ENCODE measurements at places on chromosomes 7 and 10.

DNA sequence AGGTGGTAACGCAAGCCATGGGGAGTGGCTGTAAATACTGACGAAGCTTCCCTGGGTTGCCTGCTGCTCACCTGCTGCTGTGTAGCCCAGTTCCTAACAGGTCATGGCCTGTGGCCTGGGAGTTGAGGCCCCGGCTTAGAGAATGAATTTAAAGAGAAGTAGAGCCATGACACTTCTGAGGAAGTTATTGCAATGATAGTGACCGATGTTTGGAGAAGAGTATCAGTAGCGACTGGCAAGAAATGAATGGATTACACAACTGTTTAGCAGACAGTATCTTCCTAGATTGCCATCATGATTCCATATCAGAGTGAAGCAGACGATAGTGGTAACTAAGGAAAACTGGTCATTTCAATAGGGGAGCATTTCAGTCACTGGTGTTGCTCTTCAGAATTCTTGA lies 249.6 kb downstream of the PLXDC2 start:
- no peak for DNase-seq

- peak; percentile 20 for DNase-seq
These were observed 1.6 kb downstream of the SFMBT2 start for GRCh38 chr10:7409045-7409731.

DNA sequence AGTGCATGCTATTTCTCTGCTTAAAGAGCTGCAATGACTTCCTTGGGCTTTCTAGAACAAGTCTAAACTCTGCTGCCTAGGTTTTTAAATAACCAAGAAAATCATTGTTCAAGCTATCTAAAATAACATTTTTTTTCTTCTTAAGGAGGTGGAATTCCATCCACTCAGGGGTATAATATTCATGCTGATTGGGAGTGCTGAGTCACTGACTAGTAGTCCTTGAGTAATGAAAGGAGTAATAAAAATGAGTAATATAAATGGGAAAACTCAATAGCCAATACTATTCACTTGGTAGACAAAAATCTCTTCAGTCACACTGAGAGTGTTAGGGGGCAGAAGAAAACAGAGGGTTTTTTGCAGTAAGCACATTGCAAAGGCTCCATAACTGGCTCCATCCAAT lies 72.0 kb downstream of the GFRA1 start:
- no peak for DNase-seq

- no peak for DNase-seq
These were observed 26.5 kb upstream of the CC2D2B start for GRCh38 chr10:95881316-95881715.

DNA sequence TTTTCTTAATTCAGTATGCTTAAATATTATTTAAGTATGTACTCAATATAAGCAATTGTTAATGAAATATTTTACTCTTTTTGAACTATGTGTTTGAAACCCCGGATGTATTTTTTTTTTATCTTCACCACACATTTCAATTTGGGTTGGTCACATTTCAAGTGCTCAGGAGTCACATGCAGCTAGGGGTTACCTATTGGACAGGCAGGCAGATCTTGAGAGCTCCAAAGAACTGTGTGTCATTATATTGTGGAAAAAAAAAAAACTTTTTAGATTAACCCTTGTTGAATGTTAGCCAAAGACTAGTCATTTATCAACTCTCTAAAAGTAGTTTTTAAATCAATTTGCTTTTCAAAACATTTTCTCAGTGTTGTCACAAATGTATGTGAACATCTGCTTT lies 37.2 kb downstream of the IKZF1 start:
- DNase-seq: no peak

GRCh38 chr7:120441850-120442249 lies 168.9 kb downstream of the KCND2 start:
- DNase-seq: no peak

DNA sequence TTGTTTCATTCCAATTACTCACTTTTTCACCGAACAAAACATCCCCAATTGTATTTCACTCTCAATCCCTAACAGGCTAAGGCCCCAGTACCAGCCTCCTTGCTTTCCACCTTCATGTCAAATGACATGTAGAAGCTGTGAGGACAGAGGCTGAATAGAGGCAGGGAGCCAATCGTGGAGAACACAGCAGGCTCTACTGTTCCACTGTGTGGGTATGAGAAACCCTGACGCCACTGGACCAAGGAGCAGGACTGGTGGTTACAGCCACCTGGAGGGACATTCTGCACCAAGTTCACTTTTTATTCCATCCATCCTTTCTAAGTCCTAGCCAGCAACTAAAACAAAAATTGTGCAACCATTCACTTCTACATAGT lies 502.8 kb downstream of the SORCS1 start:
- DNase-seq: no peak

- DNase-seq: no peak
These were observed 71.6 kb downstream of the TLL2 start for GRCh38 chr10:96441987-96442643.

DNA sequence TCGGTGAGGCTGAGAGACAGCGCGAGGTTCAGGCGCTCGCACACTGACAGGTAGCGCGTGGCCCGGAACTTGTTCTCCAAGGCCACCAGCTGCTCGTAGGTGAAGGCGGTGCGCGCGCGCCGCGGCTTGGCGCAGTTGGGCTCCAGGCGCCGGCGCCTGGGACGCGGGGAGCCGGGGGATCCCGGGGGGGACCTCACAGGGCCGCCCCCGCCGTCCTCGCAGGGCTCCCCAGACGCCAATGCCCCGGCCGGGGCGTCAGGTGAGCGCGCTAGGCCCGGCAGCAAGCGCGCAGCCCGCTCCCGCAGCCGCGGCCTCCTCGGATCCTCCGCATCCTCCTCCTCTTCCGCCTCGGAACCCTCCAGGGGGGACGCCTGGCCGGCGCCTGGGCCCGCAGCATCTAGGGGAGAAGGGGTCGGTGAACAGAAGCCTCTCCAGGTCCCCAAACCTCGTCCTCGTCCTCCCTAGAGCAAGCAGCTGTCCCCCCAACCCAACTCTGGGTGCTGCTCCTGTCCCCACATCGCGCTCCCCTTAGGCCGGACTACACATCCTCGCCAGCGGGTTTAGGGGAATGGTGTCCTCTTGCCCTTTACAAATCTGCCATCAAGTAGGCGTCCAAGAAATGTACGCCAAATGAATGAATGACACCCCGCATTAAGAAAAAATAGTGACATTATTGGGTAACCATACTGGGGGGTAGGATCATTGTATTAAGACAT lies 1.9 kb downstream of the NKX1-2 start:
- peak; percentile 24 for DNase-seq

- DNase-seq: peak; percentile 24
These were observed 2.2 kb upstream of the HIP1 start for GRCh38 chr7:75740846-75741497.

DNA sequence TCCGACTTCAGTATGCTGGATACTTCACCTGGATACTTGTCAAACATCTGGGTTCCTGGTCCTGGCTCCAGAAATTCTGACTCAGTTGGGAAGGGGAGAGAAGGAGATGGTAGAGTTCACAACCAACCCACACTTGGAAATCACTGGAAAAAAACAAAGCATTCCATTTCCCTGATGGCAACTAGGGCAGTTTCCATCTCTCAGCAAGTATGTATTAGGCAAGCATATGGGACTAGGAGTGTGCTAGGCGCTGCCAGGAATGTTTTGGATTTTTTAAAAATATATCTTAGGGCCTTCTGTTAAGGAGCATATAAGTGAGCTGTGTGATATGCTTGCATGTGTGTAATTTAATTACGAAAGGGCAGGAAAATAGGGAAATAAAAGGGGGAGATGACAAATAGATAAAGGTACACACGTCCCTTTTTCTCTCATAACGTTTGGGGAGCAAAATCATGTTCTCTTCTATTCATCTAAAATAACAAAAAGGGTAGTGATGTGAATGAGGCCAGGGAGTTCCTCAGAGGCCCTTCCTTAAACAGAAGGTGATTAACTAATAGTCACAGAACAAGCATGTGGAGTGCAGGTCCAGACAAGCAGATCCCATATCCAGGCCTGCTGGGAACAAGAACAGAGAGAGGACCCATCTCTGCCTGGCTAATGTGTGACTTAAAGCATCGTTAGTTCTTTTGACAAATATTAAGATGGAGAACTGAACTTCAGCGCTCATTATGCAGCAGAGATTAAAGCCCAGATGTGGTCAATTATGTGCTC lies 64.5 kb upstream of the NFE2L3 start:
- DNase-seq: no peak

GRCh38 chr10:127041552-127041951 lies 136.3 kb downstream of the DOCK1 start:
- no peak for DNase-seq

- no peak for DNase-seq
These were observed 153.4 kb downstream of the OAT start for GRCh38 chr10:124265391-124265745.

DNA sequence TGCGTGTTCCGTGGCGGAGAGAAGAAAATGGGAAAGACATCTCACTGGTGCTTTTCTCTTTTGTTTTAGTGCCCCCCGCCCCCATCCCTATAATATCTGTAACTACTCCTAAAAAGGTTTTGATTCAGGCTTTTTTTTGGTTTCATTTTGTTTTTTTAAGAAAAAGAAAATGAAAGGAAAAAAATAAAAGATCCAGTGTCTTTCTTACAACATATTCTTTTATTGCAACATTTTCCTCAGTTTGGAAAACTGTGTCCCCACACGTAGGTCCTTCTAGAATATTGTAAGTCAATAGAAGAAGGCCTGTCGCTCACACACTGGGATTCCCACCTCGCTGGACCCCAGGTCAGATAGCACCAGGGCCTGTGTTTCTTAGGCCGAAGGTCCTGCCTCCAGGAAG lies 20.6 kb downstream of the AIFM2 start:
- no peak for DNase-seq

GRCh38 chr10:35933940-35934641 lies 292.0 kb upstream of the FZD8 start:
- no peak for DNase-seq

GRCh38 chr10:29730969-29731368 lies 96.2 kb upstream of the SVIL start:
- no peak for DNase-seq

- DNase-seq: no peak
These were observed 40.8 kb downstream of the PRPS1L1 start for GRCh38 chr7:17986851-17987250.

GRCh38 chr10:22345301-22346095 lies at the start of gene SPAG6:
SPAG6 (plus strand) TSS chr10:22345496; CDS start chr10:22345612, 116 bp downstream.
- DNase-seq: no peak

- no peak for DNase-seq
These were observed 128.4 kb upstream of the ZNF746 start for GRCh38 chr7:149625947-149626392.

DNA sequence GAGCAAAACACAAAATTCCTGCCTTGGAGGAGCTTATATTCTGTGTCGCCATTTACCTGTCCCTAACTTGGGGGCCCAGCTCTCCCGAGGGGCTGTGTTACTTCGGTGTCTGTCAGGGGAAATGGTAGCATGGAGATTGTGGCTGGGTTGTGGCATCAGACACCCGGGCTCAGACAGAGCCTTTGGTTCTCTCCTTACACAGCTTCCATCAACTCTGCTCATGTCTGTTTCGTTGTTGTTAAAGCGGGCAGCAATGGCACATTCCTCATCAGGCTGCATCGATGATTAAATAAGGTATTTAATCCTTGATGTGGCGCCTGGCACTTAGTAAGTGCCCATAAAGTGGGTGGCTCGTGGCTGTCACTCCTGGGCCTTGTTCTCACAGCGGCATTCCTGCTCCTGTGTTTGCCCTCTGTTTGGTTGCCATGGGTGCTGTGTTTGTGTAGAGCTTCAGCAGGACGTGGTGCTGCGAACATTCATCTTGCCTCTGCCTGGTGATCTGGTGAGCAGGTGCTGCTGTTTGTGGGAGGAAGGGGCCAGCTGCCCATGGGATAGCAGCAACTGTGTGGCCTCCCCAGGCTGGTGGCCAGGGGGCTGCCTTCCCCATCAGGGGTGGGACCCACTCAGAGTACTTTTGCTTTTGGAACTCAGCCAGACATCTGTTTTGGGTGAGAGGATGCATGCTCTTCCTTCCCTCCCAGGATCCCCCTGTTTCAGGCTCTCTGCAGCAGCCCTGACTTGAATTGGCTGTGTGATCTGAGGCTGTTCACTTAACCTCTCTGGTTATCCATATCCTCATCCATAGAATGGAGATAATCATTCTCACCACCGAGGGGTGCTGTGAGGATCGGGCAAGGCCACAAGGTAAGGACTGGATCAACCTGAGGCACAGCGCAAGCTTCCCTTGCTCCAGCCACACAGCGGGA lies 207.2 kb upstream of the SVIL start:
- DNase-seq: no peak

- no peak for DNase-seq
These were observed 21.5 kb downstream of the BUB3 start for GRCh38 chr10:123175389-123176387.

DNA sequence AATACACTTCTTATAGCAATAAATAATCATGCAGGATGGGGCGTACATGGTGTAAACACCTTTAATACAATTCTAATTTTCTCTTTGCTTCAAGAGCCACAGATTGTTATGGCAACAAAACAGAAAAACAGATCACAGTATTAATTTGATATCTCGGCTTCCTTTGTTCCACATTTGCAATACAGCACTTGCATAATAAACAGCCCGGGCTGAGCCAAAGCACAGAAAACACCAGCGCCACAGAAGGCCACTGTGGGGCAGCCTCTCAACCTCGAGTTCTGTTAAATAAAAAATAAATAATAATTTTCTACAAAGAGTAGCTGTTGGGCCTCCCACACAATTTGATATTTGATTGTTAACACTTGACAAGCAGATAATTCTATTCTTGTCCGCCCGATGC lies 255.9 kb downstream of the USP6NL start:
- no peak for DNase-seq

DNA sequence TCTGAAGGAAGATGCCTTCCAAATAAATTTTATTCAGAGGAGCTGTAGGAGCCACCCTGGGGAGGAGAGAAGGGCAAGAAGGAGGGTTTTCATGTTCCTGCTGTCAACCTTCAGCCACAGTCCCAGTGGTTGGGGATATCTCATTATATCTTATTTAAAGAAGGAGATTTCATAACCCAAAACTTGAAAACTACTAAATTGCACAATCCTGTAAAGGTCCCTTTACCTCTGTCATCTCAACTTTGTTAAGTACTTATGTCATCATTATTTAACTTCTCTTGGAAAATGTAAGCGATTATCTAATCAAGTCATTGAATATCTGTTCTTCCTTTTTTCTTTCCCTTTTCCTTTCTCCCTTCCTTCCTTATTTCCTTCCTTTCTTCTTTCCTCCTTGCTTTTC lies 794.5 kb upstream of the IGFBP3 start:
- no peak for DNase-seq

- no peak for DNase-seq
These were observed 74.0 kb upstream of the GSDME start for GRCh38 chr7:24831240-24831639.

GRCh38 chr10:102580230-102580629 lies 64.0 kb upstream of the TRIM8 start:
- no peak for DNase-seq

DNA sequence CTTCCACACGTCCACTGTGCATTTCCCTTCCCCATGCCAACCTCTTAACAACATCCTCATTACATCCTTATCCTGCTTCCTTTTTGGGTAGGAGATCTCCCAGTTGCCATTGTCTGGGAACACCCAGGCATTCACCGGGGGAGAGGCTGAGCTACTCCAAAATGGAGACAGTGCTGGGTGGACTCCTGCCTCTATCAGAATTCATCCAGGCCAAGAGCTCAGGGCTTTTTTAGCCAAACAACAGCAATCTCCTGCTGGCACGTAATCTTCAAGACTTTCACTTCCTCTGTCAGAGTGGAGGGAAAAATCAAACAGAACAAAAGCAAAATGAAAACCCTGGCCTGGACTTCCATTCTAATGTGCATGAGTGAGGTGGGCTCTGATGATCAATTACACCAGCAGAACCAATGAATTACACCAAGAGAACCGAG lies 245.0 kb downstream of the PRPF18 start:
- peak; percentile 21 for DNase-seq
